Tibial artery (tissue), 4 donors: ENCODE measurements at places on chromosomes 2 and 18.

DNA sequence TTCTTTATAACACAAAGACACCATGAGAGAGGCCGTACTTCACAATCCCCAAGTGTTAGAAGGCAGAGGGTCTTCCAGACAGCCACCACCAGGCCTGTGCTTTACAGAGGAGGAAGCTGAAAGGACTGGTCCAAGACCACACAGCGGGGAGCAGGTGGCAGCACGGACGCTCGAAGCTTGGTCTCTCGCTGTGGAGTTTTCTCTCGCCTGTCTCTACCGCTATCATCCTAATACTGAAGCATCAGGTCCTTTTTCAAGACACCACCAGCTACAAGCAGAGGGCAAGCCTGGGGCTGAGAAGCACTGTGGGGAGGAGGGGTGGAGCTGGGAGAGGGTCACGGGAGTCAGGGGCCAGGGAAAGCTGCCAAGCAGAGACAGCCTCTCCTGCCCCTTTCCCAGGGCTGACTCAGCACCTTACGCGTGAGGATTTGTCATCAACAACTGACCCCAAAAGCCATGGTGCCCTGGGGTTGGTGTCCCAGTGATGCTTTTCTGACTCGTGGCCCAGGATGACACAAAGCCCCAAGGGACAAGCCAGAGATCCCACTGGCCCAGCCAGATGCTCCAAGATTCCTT is 31.9 kb upstream of the FOSL2 start:
- DNase-seq: no peak

DNA sequence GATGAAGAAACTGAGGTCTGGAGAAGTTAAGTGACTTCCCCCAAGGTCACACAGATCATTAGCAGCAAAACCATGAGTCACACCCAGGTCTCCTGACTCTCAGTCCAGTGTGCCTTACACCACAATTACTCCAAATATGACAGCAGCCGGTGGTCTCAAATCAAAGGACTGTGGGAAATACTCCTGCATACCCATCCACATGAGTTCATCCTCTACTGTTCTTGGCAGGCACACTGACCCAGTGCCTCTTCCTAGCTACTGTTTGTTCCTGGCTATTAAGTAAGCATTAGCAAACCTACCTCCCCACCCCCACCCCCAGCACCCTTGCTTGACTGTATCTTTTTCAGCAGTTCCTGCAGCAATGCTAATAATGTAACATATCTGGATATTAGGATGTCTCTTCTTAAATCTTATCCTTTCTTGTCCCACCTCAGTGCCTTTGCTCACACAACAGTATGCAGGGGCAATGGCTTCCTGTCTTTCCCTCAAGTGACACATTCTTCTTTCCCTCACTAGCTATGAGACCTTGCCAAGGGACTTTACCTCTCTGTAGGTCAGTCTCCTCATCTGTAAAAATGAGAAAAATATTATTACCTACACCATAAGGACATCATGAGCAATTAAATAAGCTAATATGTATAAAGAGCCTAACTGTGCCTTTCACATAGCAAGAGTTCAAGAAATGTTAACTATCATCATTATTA is 46.2 kb downstream of the FAM98A start:
- DNase-seq: peak; percentile 32

DNA sequence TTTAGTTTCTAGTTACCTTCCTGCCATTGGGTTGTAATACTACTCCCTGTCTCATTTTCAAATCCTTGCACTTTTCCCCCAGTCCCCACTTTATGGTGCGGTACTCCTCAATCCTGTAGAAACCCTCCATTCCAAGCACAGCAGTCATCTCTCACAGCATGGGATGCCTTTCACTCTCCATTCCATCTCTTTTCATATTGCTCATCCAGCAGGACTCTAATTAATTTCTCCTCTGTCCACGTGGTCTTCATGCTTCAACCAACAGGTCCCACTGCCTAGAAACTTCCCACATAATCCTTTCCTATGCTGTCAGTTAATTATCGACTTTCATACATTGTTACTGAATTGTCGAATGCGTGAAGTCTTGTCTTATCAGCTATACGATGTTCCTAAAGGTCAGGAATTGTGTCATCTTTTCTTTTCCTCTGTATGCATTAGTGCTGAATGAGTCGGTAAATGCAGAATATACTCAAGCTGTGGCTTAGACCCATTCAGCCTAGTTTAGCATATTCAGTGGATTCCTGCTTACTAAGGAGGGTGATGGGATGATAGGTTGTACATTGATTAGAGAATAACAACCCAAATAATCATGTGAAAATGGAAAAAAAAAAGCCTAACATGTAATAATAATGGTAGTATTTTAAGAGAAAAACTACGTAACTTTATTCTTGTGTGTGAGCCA is 89.7 kb downstream of the CRIM1 start:
- DNase-seq: no peak

DNA sequence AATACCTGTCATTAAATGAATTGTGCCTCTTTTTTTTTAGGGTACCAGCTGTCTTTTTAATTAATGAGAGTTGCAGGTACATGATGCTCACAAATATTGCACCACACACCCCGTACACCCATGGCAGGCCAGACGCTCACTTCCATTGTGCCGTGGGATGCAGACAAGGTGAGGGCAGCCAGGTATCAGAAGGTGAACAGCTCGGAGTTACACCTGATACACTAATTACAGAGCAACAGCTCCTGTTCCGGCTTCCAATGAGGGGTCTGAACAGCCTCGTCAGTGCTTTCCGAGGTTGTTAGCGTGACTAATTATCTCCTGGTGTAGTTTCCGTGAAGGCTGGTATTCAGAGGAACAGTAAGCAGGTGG is 442.8 kb downstream of the ZNF516 start:
- DNase-seq: no peak

DNA sequence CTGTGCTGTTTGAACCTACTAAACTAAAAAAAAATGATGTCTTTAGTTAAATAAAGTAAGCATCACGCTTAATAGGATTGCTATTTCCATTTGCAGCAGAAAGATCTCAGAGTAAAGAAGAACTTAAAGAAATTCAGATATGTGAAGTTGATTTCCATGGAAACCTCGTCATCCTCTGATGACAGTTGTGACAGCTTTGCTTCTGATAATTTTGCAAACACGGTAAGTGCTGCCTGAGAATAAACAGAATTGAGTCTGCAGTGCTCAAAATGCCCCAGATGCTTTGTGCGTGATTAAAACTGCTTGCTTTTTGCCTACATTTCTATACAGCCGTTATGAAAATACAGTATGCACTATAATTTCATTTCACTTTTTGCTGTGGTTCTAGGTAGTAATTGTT is 3.9 kb downstream of the CDCA7 start:
- no peak for DNase-seq

DNA sequence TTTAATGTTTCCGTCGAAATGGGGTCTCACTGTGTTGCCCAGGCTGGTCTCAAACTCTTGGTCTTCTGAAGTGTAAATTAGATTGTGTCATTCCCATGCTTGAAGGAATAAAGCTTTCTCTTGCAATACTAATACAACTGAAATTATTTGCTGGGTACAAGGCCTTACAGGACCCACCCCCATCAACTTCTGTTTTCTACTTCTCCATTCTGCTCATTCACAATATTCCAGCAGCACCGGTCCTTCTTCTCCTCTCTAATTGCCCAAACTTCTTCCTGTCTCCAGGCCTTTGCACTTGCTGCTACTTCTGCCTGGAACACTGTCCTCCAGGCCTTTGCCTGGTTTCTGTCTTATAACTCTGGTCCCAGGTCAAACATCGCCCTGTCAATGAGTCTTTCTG is 73.8 kb downstream of the APOB start:
- DNase-seq: no peak

DNA sequence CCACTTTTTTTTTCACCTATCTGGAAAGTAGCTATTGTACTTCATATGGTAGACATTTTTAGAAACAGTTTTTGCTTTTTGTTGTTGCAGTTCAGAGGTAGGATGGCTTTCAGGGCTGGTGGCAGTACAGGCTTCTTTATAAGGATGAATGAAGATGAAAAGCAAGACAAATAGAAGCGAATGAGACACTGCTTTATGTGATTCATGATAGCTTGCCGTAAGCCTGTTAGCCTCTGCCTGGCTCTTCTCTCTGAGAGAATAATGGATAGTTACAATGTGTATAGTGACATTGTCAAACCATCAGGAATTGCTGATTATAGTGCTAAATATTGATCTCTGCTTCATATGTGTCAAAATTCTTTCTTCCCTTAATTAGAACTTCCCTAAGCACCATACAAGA is 173.7 kb downstream of the NR4A2 start:
- no peak for DNase-seq

DNA sequence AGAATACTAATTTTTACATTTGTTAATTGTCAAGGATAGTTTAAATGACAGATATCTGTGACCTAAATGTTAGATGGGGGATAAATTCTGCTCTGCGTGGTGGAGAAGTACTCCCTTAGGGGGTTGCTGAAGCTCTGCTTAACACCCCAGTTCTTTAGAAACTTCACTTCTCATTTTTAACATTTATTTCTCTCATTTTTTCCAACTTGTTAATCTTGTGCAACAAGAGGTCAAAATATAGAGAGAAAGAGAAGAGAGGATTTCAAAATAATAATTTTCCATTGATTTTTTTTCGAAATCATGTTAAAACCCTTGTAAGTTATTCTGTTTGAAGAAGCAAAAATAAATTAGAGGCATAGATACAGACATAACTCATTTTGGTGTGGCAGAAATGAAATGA is 61.3 kb upstream of the SLC8A1 start:
- no peak for DNase-seq

DNA sequence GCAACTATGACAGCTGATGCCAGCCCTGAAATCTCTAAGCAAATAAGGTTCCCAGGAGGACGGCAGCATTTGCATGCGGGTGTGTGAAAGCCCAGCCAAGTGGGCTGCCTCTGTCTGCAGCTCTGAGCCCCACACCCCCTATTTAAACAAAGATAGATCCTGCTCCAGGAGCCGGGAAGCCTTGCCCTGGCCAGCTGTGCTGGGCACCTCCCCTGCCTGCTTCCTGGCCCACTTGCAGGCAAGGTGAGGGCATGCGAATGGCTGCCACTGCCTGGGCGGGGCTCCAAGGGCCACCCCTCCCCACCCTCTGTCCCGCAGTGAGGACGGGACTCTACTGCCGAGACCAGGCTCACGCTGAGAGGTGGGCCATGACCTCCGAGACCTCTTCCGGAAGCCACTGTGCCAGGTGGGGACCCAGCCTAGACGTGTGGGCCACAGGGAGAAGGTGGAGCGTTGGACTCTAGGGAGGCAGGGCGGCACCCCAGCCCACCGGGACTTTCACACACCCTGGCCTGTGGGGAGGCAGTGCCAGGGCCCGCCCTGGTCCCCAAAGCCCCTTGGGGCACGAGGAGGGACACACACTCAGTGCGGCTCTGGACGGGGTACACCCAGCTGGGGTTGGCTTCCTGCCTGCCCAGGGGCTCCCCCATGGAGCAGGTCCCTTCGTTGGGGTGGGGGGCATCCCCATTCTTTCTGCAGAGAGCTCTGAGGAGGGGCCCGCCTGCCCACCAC is at the start of gene ANO7:
Gene ANO7, plus strand, starts transcription at position 317 of the 732 bp plus-strand sequence. CDS start 1,387 bp downstream, outside the sequence.
- no peak for DNase-seq

- no peak for DNase-seq
Measured at GRCh38 chr18:79707239-79707638, 27.6 kb downstream of the CTDP1 start.

DNA sequence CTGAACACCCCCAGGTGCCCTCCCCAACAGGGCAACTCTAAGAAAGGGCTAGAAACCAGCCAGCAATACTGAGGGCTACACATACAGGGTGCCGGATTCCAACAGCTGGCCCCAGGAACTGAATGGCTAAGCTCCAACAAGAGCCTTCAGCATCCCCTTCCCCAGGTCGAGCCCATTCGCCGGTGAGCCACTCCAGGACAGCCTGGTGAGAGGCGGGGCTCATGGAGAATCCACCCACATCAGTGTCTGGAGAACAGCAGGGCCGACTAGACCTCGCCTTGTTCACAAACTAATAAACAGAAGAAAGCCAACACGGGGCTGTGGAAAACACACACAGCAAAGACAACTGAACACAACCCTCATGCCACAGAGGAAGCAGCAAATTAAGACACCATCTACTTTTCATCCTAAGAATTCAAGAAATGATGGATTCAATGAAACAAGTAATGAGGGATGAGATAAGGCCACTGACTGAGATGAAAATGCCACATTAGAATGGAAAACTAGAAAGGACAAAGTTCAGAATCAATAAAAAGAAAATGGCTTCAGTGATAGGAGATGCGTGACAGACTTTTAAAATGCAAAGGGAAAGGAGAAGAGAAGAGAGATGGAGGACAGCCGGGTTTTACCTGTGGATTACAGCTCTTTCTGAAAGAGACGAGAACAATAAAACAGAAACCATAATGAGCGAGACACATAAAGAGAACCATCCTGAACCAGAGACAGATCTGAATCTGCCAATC is 8.2 kb downstream of the PER2 start:
- no peak for DNase-seq

GRCh38 chr2:151261977-151262291 is 271 bp upstream of the RBM43 start:
- no peak for DNase-seq

DNA sequence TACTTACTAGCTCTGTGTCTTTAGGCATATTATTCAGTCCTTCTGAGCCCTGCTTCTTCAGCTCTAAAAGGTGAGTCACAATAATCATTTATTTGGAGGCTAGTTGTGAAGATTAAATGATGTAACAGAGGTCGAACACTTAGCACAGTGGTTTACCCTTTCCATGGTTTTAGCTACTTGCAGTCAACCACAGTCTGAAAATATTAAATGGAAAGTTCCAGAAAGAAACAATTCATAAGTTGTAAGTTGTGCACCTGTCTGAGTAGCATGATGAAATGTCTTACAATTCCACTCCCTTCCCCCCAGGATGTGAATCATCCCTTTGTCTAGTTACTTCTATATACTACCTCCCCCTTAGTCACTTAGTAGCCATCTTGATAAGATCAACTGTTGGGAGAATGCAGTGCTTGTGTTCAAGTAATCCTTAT is 217.6 kb upstream of the THUMPD2 start:
- DNase-seq: no peak

DNA sequence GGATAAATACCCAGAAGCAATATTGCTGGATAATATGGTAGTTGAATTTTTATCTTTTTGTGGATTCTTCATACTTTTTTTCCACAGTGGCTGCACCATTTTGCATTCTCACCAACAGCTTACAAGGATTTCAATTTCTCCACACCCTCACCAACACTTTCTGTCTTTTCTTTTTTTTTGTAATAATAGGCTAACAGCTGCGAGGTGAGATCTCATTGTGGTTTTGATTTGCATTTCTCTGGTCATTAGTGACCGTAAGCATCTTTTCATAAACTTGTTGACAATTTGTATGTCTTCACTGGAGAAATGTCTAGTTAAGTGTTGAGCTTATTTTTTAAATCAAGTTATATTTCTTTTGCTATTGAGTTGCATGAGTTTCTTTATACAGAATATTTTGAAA is 17.6 kb upstream of the SLC9A2 start:
- no peak for DNase-seq

DNA sequence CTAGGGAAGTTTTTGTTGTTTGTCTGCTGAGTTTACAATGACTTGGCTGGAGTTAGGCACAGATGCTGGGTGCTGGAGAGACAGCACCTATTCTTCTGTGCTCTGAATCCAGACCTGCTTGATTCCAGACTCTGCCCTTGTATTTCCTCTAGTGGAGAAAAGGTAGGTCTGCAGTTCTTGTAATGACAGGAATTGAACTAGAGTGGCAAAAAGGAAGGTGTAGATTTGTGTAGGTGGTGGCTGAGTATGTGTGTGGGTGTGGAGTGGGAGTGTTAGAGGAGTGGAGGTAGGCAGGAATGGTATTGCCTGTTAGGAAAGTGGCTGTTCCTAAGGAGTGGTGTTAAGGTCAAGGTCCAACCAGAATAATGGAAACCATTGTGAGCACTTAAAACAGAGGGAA is 71.9 kb upstream of the LYPD6 start:
- no peak for DNase-seq

- DNase-seq: no peak
Measured at GRCh38 chr2:84643991-84644390, 127.7 kb downstream of the DNAH6 start.

GRCh38 chr2:52113338-52113737 is 1081.4 kb upstream of the NRXN1 start:
- DNase-seq: no peak
